ENCODE measurements at places on chromosomes 2 and 18.
A peak's percentile ranks its signal among the peaks of the same experiment; 100 is the strongest.

DNA sequence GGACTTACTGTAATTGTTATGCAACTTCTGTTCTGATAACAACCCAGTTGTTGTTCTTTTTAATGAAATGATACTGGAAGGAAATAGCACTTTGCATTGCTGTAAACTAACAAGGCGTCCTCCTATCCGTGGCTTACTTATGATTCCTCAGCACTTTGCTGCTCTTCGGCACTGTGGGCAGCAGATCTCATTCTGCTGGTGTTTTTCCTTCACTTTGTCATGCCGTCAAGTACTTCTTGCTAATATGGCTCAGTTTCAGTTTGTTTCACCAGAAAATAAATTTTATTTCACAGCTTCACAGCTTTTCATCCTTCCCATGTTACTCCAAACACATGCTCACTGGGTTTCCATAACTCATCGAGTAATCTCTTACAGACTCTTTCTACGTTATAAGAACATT is 289.3 kb downstream of the MEIS1 start:
- no peak for DNase-seq

DNA sequence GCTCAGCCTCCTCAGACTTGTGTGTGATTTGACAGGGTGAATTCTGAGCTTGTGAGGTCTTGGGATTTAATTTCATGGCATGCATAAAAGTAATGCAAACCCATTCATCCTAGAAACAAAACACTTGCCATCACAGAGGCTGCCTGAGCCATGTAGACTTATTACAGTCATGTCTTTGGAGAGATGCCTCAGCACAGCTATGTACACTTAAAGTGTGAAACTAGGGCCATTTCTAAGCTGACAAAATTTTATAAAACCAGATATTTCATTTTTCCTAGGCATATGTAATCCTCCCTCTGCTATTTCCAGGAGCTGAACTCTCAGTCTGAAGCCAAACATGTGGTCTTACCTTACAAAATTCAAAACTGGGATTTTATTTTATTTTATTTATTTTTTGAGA is 322.2 kb upstream of the SPHKAP start:
- no peak for DNase-seq

- no peak for DNase-seq
These were observed 386.6 kb downstream of the RND3 start for GRCh38 chr2:150100834-150101233.

GRCh38 chr18:21853016-21853415 is 112.4 kb downstream of the MIB1 start:
- no peak for DNase-seq

- no peak for DNase-seq
These were observed 209.5 kb downstream of the VAPA start for GRCh38 chr18:10122988-10123950.

DNA sequence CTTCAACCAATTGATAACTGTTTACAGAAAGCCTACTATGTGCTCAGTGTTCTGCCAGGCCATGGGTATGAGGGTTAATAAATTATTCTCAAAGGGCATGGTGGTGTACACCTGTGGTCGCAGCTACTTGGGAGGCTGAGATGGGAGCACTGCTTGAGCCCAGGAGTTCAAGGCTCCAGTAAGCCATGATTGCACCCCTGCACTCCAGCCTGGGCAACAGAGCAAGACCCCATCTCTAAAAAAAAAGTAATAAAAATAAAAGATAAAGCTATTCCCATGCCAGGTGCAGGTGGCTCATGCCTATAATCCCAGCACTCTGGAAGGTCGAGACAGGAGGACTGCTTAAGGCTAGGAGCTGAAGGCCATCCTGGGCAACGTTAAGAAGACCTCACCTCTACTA is 8.0 kb downstream of the SPRED2 start:
- DNase-seq: no peak

- no peak for DNase-seq
These were observed 130.6 kb downstream of the THADA start for GRCh38 chr2:43465234-43465633.

GRCh38 chr2:68031542-68032160 is 31.2 kb downstream of the C1D start:
- peak; percentile 65 for DNase-seq

GRCh38 chr2:168928113-168928831 is 27.2 kb downstream of the G6PC2 start:
- no peak for DNase-seq

GRCh38 chr2:10083046-10083445 is 2.8 kb upstream of the CYS1 start:
- DNase-seq: no peak

- DNase-seq: no peak
These were observed 4.1 kb downstream of the BCL11A start for GRCh38 chr2:60549238-60549927.

DNA sequence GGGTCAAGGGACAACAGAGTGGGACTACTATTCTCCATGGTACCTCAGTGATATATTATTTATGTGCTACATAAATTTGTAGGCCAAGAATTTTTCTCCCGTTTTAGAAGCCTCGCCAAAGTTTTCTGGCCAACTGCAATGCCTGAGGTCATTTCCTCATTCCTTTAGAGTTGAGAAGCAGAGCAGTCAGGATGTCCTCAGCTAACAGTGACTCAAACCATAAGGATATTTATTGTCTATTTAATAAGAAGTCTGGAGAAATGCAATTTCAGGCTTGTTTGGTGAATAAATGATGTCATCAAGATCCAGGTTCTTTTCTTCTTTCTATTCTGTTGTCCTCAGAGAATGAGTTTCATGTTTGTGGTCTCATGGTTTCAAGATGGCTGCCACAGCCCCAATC is 91.0 kb downstream of the ADCYAP1 start:
- peak; percentile 88 for DNase-seq

- no peak for DNase-seq
These were observed 42.5 kb upstream of the LCLAT1 start for GRCh38 chr2:30404319-30405259.

GRCh38 chr2:239146011-239146641 is 254.7 kb downstream of the HDAC4 start:
- DNase-seq: no peak

- peak; percentile 69 for DNase-seq
These were observed 21.3 kb downstream of the HNRNPLL start for GRCh38 chr2:38581193-38582147.

DNA sequence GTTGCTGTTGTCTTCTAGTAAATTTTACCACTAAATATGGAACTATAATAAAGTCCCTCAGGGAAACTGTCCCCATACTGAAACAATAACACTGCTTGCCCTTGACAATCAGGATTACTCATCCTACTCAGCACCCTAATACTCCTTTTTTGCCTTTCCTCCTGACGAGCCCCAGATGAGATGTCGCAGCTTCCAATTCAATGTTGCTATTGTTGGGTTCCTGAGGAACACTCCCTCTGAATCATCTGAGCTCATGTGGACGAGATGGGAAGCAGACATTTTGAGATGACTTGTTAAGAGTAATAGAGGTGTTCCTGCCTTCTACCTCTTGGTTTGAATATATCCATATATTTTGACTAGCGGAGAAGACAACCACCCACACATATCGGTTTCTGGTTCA is 187.8 kb upstream of the FAM98A start:
- no peak for DNase-seq

DNA sequence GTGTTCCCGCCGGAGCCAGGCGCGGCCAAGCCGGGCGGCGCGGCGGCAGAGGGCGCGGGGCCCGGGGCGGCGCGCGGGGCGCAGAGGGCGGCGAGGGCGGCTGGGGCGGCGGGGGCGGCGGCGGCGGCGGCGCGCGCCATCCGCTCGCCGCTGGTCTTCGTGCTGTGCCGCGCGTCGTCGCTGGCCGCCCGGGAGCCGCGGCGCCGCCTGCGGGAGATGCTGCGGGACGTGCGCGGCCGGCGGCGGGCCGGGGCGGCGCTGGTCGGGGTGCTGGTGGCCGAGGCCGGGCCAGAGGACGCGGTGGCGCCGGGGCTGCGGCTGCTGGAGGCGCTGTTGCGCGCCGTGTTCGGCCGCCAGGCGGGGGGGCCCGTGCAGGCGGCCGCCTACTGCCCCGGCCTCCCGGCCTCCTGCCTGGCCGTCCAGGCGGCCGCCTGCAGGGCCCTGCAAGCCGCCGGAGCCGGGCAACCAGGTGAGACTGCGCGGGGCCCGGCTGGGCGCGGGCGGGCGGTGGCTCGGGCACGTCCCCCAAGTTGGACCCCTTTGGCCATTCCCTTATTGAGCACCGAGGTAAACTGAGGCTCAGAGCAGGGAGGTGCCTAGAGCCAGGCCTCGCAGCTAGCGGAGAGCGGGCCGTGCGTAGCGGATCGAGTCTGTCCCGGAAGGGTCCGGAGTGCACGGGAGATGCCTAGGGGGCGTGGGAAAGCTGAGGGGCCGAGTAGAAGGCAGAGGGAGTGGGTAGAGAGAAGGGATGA is 584 bp downstream of the C2orf72 start:
- no peak for DNase-seq

DNA sequence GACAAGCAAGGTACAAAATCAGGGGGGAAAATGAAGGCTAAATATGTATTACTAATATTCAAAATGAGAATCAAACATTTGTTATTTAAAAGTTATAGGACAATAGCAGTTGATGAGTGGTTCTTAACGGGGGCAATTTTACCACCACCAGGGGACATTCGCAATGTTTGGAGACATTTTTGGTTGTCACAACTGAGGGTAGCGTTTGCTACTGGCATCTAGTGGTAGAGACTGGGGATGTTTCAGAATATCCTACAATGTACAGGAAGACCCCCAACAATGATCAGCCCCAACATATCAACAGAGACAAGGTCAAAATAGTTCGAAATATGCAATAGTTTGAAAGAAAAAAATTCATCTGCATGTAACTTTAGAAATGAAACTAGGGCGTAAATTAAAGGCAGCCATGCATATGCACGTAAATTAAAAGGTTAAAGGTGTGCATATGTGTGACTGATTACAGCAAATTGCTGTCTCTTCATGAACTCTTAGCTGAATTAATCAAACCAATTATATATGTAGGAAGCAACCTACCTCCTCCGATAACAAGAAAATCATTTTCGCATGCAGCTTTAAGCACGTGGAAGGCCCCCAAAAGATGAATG is 61.2 kb upstream of the CUL3 start:
- DNase-seq: no peak

DNA sequence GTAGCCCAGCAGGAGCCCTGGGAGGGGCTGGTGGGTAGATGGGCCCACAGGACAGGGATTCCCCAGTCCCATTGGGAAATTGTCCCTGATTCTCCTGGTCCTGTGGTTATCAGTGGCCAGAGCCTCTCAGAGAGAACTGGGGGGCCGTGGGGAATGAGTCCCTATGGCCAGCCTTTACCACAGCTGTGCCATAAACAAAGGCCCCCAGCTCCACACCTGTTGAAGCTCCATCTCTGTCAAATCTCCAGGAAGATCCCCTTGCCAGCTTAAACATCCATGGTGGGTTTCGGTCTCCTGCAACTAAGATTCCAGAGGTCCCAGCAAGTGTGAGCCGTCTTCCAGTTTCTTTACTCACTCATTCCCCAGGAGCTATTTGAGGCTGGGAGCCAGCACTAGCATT is 897.1 kb downstream of the LRRTM4 start:
- no peak for DNase-seq

DNA sequence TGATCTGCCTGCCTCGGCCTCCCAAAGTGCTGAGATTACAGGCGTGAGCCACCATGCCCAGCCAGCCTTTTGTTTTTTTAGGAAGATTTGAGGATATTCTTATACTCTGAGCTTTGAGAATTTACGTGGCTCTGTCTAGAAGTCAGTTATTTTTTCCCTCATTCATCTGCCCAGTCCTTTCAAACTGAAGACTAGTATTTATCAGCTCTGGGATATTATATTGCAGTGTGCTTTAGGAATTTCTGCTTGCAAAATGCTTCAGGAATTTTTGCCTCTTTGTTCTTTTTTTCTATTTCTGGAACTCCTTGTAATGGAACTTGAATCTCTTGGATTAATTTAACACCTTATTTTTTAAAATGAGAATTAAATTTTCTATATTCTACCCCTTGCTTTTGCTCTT is 22.6 kb downstream of the ACSL3 start:
- DNase-seq: no peak

GRCh38 chr2:138291805-138292204 is 209.8 kb upstream of the SPOPL start:
- DNase-seq: no peak

- no peak for DNase-seq
These were observed 27.2 kb upstream of the COBLL1 start for GRCh38 chr2:164868563-164869419.

DNA sequence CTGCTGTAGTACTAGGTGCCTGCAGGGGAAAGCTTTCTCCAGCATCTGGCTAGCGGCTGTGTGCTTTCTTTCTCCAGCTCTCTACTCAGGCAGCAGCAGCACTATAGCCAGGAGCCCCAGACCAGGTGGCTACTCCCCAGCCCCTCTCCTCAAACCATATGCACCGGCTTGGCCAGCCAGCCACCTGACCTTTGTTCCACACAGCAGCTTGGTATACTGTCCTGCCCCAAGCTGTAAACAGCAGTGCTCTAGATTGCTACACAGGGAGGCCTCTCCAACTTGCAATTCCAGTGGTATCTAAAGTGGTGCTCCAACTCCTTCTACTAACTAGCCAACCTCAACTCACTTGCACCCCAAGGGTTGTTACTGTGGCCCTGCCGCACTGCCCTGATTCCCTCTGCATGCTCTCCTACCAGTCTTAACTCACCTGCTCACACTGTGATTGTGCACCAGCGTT is 19.6 kb downstream of the LDAH start:
- no peak for DNase-seq

- DNase-seq: peak; percentile 44
These were observed 1237.1 kb downstream of the LRP1B start for GRCh38 chr2:140893685-140894084.

DNA sequence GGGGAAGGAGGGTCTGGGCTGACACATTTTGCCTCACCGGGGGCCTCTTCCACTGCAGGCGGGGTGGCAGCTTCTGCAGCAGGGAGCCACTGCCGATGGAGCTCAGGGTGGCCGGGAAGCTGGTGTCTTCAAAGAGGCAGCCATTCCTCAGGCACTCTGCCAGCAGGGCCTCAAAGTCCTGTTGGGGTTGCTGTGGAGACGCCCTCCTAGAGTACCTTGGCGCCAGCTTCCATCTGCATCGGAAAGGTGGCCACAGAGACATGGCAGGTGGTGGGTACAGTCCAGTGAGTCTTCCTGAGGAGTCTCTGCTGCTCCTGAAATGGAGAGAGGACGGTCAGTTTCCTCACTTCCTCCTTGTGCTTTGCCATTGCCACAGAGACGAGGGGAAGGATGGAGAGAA is 12.1 kb downstream of the CAPN14 start:
- DNase-seq: no peak

GRCh38 chr2:208306291-208306690 is 40.2 kb downstream of the PIKFYVE start:
- DNase-seq: no peak

Data from A172 (cell line).